GM23338 (cell line): ENCODE measurements at places on chromosomes 2 and 18.

- DNase-seq, result no peak
Measured at GRCh38 chr18:76985156-76985950, 147.2 kb downstream of the MBP start.

- DNase-seq, result no peak
Measured at GRCh38 chr2:47078541-47079482, 76.3 kb downstream of the STPG4 start.

DNA sequence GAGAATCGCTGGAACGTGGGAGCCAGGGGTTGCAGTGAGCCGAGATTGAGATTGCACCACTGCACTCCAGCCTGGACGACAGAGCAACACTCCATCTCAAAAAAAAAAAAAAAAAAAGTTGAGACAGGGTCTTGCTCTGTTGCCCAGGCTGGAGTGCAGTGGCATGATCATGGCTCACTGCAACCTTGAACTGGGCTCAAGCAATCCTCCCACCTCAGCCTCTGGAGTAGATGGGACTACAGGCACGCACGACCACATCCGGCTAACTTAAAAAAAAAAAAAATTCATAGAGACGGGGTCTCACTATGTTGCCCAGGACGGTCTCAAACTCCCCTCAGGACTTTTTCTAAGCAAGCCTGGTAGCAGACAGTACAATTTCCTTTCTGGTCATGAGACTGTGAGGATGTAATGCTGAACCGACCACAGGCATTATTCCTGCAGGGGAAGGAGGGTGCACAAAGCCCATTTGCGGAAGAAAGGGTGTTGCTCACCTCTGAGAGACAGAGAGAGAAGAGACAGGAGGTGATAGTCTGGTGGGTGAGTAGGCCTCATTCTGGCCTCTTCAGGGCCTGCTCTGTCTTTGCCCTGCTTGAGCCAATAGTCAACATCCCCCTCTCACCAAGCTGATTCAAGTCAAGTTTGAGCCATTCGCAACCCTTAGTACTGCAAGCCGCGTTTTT lies 205.3 kb downstream of the ZFP36L2 start:
- DNase-seq, result no peak

DNA sequence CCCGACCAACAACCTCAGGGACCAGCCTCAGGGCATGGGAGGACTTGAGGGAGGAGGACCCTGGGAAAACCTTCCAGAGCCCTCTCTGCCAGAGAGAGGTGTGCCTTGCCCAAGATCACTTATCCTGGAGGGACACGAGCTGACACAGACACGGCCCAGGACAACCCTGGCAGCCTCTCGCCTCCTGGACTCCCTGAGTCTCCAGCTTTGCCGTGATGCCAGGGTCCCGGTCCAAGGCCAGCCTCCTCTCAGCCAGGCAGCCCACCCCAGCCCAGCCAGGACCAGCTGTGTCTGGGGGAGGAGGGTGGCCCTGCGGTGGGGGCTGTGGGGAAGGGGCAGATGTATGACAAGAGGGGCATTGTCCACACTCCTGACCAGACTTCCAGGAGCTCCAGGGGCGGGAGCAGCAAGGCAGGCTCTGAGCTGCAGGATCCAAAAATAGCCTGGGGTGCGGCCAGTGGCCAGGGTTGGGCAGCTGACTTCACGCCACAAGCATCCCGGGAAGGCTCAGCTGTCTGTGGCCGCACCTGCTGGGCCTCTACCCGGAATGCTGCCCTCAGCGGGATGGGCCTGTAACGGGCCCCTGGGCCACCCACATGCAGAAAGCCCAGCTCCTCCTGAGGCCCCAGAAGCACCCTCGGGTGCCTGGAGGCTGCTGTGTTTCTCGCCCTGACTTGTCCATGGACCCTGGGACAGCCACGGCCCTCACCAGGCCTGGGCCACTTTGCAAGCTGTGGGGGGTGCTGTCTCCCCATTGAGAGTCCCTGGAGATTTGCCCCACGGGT lies 65.5 kb upstream of the GPC1 start:
- no peak for DNase-seq

DNA sequence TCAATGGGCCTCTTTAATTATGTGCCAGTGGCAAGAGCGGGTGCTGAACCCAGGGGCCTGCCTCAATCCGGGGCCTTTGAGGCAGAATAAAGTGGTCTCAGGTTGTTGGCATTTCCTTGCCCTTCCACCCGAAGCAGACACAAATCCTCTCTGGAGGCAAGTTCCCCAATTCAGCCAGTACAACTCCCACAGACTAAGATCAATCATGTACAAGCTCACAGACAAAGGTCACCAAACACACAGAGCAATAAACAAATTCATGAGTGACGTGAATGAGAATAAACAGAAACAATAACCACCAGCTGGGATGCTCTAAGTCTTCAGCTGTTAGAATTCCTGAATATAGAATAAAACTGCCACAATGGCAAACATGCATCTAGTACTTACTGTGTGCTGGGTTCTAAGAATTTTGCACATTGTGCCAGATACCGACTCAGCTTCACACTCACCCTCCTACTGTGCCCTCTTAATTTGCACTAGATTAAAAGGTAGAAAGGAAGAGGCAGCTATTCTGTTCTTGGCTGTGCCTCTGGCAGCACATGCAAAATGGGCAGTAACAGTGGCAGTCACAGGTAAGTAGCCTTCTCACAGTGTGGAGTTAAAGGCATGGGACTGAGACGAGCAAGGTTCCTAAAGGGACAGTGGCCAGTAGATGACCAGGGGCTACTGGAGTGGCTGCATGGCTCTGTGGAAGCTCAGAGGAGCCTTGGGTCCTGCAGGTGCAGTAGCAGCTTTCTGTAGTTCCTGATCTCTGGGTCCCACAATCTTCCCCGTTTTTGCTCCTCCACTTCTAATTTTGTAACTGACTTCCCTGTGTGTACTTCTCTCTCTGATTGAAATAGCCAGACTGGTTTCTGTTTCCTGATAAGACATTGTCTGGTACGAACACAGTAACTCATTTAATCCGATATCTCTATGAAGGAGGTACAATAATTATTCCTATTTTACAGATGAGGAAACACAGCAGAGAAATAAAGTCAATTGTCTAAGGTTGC lies 34.6 kb upstream of the IL1B start:
- DNase-seq, result no peak

GRCh38 chr2:169077674-169078240 lies 8.4 kb downstream of the DHRS9 start:
- no peak for DNase-seq
